ENCODE measurements at places on chromosomes 5 and 9. TPM values are rescaled to one million over a fixed set of nuclear protein-coding genes. Genes with fewer than 3 reads are reported as not detected.

The GARIN3 gene
- polyA plus RNA-seq = not detected

The PCDHGA10 gene
- polyA plus RNA-seq = not detected

The SKP1 gene
- 1,120 TPM for polyA plus RNA-seq

The INSL4 gene
- not detected for polyA plus RNA-seq

The TAF1L gene
- polyA plus RNA-seq = not detected

The NPR3 gene
- not detected for polyA plus RNA-seq

The SEC61B gene
- polyA plus RNA-seq = 184 TPM

The SPATA31A3 gene
- not detected for polyA plus RNA-seq

The TCF7 gene
- 3.7 TPM for polyA plus RNA-seq

The SRP19 gene
- polyA plus RNA-seq = 126 TPM

The EGFL7 gene
- 0.33 TPM for polyA plus RNA-seq

The CCL27 gene
- polyA plus RNA-seq = not detected

The PCDH12 gene
- 0.22 TPM for polyA plus RNA-seq

The TAL2 gene
- 5.3 TPM for polyA plus RNA-seq

The TUSC1 gene
- polyA plus RNA-seq = 2.0 TPM

The TMEM171 gene
- polyA plus RNA-seq = not detected

The ZNF883 gene
- polyA plus RNA-seq = 2.2 TPM

The DIRAS2 gene
- polyA plus RNA-seq = not detected

The GABRA1 gene
- not detected for polyA plus RNA-seq

The SLC34A1 gene
- not detected for polyA plus RNA-seq

The CENPK gene
- 5.7 TPM for polyA plus RNA-seq

The IFNW1 gene
- not detected for polyA plus RNA-seq

The IFNA7 gene
- polyA plus RNA-seq = not detected

The FREM1 gene
- not detected for polyA plus RNA-seq

The RASGEF1C gene
- not detected for polyA plus RNA-seq

The MYMK gene
- not detected for polyA plus RNA-seq

The TMOD1 gene
- polyA plus RNA-seq = 2.0 TPM

The PFDN1 gene
- polyA plus RNA-seq = 153 TPM

The LCN12 gene
- not detected for polyA plus RNA-seq

The RPL35 gene
- polyA plus RNA-seq = 1,915 TPM

The TRIP13 gene
- 3.1 TPM for polyA plus RNA-seq

The OR1J2 gene
- polyA plus RNA-seq = not detected

The NSG2 gene
- polyA plus RNA-seq = not detected

The TMEM167A gene
- polyA plus RNA-seq = 88.1 TPM

The GALNT12 gene
- 0.80 TPM for polyA plus RNA-seq

The SLC45A2 gene
- not detected for polyA plus RNA-seq

The PFN3 gene
- not detected for polyA plus RNA-seq

The FAM163B gene
- polyA plus RNA-seq = not detected

Data from naive B cell (primary cell).